ENCODE measurements at places on chromosomes 16 and 17.
A peak's percentile ranks its signal among the peaks of the same experiment; 100 is the strongest.

- peak; percentile 97 for DNase-seq
Measured at GRCh38 chr16:57609541-57610401, 18.7 kb upstream of the ADGRG1 start.

GRCh38 chr17:31491376-31492131 is 100.1 kb downstream of the RAB11FIP4 start:
- no peak for DNase-seq

DNA sequence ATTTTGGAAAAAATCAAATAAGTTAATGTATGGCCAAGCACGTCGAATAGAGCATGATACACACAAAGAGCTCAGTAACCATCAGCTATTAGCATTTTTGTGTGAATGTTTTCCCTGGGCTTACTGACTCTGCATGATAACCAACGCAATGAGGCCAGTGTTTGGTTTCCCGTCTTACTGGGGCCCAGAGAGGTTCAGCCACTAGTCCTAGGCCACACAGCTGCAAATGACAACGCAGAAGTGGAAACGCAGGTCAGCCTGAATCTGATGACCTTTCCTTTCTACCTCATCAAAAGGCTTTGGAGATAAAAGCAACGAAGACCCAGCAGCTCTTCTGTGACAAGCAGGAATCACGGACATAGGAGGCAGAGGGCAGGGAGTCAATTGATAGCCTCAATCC is 7.2 kb upstream of the CACNG4 start:
- DNase-seq, result no peak

- peak; percentile 79 for DNase-seq
Measured at GRCh38 chr16:71883849-71884638, at the start of gene ZNF821. Gene ZNF821 (minus strand): TSS chr16:71884182. CDS start chr16:71879946, 4,236 bp downstream.

DNA sequence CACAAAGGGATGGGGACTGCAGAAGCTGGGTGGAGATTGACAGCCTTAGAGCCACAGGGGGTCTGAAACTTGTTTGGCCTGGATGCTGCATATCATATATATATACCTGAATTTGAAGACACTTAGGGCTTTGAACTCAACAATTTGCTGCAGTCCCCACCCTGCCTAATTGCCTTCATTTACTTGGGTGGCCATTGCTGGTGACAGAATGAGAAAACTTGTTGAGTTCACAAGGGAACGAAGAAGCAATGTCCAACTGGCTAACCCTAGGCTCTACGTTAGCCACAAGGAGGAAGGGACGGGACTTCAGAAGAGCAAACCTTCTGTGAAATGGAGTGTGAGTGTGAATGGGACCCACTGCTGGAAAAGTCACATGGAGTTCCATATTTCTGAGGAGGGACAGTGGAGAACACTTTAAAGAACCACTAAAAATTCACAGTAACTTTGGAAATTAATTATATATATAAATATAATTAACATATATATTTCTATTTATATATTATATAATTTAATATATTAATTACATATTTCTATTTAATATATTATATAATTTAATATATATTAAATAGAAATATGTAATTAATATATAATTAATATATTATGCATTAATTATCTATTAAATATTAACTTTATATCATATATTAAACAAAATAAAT is 215.3 kb upstream of the SOX9 start:
- no peak for DNase-seq

DNA sequence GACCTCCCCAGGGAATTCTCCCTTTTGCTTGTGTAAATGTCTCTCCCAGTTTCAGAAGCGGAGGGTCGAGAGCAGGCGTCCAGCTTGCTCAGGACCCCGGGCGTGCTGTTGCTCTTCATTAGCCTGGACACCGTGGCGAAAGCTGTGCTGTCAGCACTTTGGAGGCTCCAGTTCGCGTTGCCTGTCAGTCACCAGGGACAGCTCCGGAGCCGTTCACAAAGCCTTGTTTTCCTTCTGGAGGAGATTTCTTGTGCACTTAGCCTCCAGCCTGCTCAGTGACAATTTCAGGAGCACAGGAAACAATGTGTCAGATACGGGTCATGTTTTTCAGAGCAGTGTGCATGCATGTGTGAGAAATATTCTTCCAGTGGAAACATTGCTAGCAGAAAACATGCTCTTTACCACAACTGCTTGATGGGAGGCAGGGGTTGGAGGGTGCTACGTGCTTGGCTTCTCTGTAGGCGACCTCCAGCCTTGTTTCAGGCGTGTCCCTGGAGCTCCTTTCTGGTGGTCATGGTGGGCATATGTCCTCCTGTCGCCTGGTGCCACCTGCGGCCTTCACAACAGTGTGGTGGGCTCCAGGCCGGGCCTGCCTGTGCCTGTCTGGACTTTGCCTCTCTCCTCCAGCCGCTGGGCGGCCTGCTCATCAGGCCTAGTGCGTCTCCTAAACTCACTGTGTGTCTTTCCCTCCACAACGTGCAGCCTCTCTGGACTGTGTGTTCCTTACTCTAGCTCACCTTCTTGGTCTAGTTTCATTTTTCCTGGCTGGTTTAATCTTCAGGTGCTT is 29.0 kb downstream of the ZNF750 start:
- DNase-seq, result no peak

- DNase-seq, result no peak
Measured at GRCh38 chr17:35154196-35155165, 6.9 kb downstream of the UNC45B start.

DNA sequence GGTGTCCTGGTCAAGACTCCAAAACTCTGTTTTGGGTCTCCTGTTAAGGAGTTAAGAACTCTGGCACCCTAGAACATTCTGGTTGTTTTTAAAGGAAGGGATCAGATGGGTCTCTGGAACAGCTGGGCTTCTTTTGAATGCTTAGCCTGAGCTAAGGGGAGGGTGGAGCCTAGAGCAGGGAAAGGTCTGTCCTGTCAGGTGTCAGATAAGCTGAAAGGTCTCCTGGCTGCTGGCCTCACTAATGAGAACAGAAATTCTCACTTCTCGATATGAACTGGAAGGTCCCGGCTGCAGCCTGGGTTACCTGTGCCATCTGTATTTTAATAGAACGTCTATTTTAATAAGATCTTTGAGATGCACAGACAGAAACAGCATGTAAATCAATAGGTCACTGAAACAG is 69.0 kb downstream of the RAP1GAP2 start:
- DNase-seq, result no peak

- no peak for DNase-seq
Measured at GRCh38 chr17:45651145-45651709, 132.9 kb upstream of the CRHR1 start.

All from activated CD4-positive, alpha-beta T cell treated with anti-CD3 and anti-CD28 coated beads, Interleukin-2, Interleukin-6, amounts not matched to agents 100 ng/mL and 50 ng/mL, durations not matched to agents 16 hours and 8 hours (primary cell).